LHCN-M2 (cell line): ENCODE measurements at places on chromosomes 7 and 10. TPM values are rescaled to one million over a fixed set of nuclear protein-coding genes. Genes with fewer than 3 reads are reported as not detected.

DNA sequence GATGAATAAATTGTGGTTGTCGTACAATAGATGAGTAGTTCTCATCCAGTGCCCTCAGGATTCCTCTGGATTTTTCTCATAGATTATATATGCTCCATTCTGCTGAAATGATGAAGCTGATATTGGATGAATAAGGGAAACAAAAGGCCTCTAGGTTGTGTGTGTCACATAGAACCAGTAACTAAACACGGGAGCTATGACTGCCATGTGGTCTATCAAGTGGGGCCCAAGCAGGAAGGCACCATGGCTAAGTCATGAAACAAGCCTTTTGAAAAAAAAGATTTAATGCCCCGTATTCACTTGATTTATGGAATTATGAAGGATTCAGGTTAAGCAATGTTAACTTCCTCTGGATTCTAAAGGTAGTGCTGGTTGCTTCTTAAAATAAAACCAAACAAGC is 225.1 kb downstream of the TCF7L2 start:
- DNase-seq, result no peak

- no peak for DNase-seq
These were observed 38.4 kb downstream of the NT5C2 start for GRCh38 chr10:103154521-103155299.

DNA sequence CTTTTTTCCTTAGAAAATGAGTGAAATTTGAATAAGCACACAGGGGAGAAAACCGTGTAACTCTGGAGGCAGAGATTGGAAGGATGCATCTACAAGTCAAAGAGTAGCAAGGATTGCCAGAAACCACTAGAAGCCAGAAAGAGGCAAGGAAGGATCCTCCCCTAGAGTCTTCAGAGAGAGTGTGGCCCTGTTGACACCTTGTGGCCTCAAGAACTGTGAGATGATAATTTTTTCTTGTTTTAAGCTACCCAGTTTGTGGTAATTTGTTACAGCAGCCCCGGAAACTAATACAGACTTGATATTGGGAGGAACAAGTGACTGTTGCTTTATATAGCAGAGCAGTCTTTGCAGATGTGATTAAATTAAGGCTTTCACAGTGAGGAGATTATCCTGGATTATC is 3.6 kb upstream of the GIMAP7 start:
- no peak for DNase-seq

- no peak for DNase-seq
These were observed 2.0 kb upstream of the ANLN start for GRCh38 chr7:36387435-36388231.

GRCh38 chr7:28144266-28144665 is 36.3 kb downstream of the JAZF1 start:
- no peak for DNase-seq

DNA sequence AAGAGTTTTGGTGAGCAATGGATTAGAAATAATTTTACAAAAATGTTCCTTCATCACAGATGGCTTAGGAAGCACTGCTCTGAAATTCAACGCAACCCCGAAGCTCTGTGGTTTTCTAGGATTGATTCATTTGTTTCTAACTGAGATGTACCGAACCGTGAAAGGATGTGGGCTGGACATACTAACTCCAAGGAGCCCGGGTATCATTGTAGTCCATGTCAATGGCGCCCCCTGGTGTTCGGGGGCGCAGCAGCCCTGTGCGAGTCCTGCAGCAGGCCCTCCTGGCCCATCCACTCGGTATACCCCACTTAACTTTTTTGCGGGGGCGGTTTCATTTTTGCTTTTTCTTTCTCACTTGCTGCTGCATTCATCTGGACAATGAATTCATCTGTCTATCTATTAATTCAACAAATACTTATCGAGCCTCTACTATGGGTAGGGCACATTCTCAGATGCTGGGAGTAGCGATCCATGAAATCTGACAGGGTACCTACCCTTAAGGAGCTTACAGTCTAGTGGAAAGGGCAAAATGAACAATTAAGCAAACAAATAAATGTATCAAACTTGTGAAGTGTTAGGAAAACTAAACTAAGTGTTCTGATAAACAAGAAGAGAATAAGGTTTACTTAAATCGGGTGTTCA is 25.2 kb upstream of the ITPRID1 start:
- DNase-seq, result no peak

DNA sequence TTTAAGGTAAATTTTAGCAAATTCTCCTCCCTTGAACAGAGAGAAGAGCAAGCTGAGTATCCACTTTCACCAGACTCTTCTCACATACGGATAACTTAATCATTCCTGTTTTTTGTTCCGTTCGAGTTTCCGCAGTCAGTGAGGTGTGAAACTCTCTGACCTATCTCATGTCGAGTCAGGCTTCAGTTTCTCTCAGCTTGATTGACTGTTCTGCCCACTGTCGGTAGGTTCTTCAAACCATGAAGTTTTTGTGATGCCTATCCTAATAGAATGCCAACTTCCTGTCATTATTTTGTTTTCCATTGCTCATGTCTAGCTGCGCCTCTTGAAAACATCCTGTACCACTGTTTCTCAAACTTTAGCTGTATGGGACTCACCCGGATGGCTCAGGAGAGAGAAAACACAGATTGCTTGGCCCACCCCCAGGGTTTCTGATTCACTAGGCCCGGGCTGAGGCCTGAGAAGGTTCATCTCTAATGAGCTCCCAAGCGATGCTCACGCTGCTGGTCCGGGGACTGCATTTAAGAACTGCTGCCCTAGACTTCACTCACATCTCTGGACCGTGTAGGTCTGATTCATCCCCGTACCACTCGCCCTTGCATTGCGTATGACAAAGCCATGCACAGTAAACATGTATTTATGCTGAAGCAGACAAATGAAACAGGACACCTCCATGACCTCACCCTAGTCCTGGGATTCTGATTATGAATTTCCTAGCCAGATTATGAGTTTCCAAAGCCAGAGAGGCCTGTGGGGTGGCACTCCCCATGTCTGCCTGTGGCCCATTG is 208.4 kb upstream of the AGK start:
- no peak for DNase-seq

DNA sequence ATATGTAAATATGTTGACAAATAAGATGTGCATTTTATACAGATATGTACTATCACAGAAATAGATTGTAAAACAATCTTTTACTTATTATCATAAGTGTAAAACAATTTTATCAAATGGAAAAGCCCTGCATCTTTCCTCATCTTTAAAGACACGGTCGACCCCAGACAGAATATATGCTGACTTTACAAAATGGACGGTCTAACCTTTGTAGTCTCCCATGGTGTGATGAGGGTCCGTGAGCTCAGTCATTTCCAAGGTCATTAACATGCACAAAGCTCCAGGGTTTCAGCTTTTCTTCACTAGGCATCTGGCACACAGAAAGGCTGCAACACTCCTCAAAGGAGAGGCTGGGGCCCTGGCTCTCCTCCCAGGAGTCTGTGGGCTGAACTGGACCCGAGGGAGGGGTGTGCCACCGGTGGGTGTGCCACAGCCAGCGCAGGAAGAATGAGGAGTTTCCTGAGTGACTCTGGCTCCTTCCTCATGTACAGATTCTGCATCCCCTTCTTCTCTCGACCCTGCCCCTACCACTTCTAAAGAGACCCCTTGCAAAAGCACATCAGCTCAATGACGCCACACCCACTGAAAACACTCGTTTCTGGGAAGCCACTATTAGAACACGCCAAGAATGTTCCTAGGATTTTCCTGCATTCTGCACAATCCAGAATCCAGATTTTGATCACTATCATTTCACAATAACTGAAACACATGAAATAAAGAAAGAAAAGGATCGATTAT is 26.2 kb upstream of the ABLIM1 start:
- peak; percentile 40 for DNase-seq

GRCh38 chr7:51244053-51244452 is 72.6 kb downstream of the COBL start:
- DNase-seq, result no peak

- no peak for DNase-seq
These were observed 25.1 kb downstream of the NEBL start for GRCh38 chr10:20871970-20872369.

GRCh38 chr7:142885311-142886230 is at the start of gene TRPV6:
TRPV6 (minus strand) TSS chr7:142885745.
- no peak for DNase-seq

GRCh38 chr7:137454767-137455166 is 111.2 kb upstream of the PTN start:
- peak; percentile 28 for DNase-seq

GRCh38 chr7:117937049-117937752 is 64.0 kb upstream of the CTTNBP2 start:
- no peak for DNase-seq

DNA sequence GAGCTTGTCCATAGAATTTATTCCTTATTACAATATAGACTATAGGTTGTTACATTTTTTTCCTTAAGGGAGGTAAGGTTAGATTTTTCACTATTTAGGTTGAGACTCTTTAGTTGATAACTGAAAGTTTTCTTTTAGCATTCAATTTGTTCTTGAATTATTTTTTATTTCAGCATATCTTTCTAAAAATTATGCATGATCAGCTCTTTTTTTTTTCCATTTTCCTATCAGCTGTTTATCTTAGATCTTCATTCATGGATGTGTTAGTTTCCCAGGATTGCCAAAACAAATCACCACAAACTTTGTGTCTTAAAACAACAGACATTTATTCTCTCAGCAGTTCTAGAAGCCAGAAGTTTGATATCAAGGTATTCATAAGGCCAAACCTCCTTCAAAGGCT is 915.9 kb upstream of the C7orf33 start:
- DNase-seq, result no peak

DNA sequence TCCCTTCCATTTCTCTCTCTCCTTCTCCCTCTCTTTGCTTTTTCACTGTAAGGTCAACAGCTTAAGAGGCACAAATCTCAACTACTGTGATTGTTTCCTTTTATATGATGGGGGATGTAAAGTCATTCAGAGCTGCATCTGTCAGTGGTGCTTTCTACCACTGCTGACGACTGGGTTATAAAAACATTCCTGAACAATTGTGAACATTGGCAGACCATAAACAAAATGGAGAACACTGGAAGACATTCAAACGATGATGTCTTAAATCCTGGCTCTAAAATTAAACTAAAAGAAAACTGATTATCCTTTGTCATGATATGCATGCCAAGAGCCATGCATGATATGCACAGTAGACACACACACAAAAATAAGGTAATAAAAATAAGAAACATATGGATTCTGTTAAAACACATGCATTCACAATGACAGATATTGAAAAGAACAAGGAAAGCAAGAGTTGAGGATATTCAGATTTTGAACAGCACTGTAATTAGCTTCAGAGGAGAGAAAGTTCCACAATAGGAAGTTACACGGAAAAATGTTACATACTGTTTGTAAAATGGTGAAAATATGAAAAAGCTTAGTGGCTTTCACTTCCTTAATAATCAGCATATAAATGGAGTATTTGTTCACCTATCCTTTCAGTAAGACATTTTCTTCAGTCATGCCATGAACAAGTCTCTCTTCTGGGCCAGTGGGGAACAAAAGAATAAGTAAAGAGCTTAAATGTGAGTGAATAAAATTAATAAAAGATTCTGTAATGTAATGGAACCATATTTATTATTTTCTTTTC is 89.2 kb downstream of the RNLS start:
- peak; percentile 70 for DNase-seq

DNA sequence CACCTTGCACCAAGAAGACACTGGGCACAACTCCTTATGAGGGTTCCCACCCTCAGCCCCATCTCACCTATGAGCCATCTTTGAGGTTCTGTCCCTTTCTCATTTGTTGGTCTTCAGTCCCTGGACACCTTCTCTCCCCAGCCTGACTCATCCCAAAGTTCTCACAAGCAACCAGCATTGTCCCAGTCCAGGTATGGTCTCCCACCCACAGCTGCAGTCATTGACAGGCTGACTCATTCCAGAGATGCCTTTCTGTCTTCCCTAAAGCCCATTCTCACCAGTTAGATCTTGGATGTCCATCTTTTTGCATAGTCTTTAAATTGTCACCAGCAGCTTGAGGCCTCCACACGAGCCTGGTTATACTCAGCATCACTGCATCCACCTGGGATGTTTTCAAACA is 26.7 kb upstream of the BMPR1A start:
- no peak for DNase-seq

GRCh38 chr10:24229909-24230308 is 21.0 kb downstream of the KIAA1217 start:
- DNase-seq, result no peak

Gene FFAR4
- total RNA-seq, result not detected in 2 replicates

Gene C7orf33
- not detected in 2 replicates for total RNA-seq

Gene CPA2
- total RNA-seq, result not detected in 2 replicates

Gene TLX1
- total RNA-seq, result not detected in 2 replicates

Gene SPDYE5
- not detected in 2 replicates for total RNA-seq

Gene CSTF2T
- total RNA-seq, result 24.0 and 24.9 TPM in 2 replicates

Gene TACC2
- 7.4 and 11.3 TPM in 2 replicates for total RNA-seq

Gene TRIM74
- total RNA-seq, result not detected in 2 replicates

Gene SLC26A5
- not detected in 2 replicates for total RNA-seq

Gene RBAK
- 9.1 and 10.6 TPM in 2 replicates for total RNA-seq

Gene SORCS1
- not detected in 2 replicates for total RNA-seq

Gene MYPN
- total RNA-seq, result 31.8 and 32.7 TPM in 2 replicates

Gene GRK5
- total RNA-seq, result 1.5 and 2.4 TPM in 2 replicates
